Muscle of back (tissue), 13 donors: ENCODE measurements at places on chromosomes 12 and 14.
A peak's percentile ranks its signal among the peaks of the same experiment; 100 is the strongest.

DNA sequence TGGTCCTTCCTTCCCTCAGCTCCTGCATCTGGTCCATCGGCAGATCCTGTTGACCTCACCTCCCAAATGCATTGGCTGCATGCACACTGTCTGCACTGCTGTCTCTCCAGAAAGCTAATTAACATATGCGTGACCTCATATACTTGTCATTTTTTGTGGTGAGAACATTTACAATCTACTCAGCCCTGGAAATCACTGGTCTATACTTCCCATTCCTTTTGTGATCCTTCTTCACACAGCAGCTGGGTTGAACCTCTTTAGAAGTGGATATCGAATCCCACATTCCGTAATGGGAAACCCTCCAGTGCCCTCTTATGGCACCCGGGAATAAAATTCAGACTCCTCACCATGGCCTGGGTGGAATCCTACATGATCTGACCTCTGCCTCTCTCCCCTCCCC, 45.0 kb downstream of the SMOC1 start:
- no peak for DNase-seq

- DNase-seq, result peak; percentile 39
Observed at GRCh38 chr14:59688224-59689170, 111.9 kb upstream of the CCDC175 start.

GRCh38 chr14:64117671-64118402, 176.3 kb downstream of the ESR2 start:
- DNase-seq, result peak; percentile 54

DNA sequence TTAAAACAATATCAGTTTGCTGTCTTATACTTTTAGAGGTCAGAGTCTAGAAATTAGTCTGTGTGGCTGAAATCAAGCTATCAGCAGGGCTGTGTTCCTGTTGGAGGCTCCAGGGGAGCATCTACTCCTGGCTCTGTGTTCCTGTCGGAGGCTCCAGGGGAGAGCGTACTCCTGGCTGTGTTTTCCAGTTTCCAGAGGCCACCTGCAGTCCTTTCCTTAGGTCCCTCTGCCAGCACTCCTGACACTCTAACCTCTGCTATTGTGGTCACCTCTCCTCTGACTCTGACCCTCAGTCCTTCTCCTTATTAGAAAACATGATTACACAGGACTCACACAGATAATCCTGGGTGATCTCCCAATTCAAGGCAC, 1140.7 kb upstream of the TMEM132C start:
- DNase-seq, result no peak

DNA sequence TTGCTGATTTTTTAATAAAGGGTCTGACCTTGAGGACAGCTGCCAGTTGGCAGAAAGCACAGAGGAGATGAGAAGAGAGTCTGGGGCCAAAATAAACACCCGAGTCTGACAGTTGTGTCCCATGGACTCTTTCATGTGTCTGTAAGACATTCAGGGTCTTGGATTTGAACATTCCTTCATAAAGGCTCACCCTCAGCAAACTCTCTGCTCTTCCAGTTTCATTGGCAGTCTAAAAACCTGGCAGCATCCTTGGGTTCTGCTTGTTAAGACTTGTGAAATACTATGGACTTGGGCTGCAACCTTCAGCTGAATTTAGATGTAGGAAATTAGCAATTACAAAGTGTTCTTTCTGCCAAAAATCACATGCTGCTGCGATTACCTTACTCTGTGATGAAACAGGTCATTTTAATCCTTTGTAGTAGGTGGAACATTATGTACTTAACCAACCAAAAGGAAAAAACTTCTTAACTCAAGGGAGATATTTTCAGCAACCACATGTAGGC, 32.0 kb upstream of the LMNTD1 start:
- peak; percentile 70 for DNase-seq

DNA sequence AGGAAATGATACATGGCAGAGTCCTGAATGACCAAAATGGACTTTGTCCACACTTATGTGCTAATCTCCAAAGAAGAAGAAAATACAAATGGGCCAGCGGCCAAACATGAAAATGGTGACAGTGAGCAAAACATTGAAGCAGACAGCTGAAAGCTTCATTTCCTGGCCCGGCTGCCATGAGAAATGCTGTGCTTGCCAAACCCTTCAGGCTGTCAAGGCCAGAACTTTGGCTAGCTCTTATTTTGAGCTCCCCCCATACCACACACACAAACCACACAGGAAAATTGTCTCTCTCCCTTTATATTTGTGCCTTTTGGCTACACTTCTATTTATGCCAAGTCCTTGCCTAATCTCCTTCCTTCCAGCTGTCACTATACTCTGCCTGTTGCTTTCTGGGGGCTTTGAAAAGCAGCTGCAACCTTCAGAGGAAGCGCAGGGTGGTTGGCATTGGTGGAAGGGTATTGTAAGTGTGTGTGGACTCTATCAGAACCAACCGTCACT, 323.8 kb downstream of the RAD51B start:
- peak; percentile 85 for DNase-seq

GRCh38 chr14:52987514-52987913, 36.7 kb upstream of the FERMT2 start:
- no peak for DNase-seq

GRCh38 chr14:20490563-20490962, 14.8 kb upstream of the RNASE10 start:
- no peak for DNase-seq

DNA sequence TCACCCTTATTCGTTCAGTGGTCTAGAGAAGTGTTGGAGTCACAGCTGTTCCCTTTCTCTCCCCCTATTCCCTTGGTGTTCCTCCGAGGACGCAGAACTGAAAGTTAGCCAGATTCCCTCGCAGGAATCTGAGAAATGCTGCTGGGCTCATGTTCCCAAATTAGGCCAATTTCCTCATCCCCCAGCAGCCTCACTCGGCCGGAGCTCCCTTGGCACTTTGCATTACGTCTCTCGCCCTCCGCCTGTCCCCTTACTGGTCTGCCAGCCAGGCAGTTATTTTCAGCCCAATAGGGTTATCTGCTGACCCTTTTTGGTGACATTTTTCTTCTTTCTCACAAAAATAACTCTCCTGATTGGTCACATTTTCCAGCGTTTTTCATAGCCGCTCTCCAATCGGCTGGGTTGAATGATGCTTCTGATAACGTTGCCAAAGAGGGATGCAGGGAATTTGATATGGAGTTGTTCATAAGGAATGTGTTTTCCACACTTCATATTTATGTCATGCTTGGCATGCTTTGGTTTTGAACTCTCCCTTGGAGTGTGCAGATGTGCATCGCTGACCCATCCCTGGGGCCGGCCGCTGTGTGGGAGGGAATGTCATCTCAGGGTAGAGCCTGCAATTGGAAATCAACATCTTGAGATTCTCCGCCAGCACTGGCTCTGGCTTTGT, 9.9 kb downstream of the IFT43 start:
- peak; percentile 88 for DNase-seq

DNA sequence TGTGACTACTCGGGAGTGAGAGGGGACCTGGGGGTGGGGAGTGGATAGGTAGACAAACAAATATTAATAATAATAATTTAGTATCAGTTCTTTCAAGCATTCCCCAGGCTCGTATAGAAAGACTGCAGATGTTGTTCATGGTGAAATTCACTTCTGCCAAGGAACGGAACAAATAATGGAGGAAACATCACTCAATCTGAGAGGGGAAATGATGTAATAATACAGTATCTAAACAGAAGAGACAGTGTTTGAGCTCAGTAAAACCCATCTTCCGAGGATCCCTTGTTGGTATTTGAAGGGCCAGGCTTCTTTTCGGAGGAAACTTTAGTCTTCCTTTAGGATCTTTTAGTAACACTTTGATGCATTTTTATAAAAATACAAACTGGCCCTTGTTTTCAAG, 114.2 kb downstream of the KCNK10 start:
- DNase-seq, result no peak

DNA sequence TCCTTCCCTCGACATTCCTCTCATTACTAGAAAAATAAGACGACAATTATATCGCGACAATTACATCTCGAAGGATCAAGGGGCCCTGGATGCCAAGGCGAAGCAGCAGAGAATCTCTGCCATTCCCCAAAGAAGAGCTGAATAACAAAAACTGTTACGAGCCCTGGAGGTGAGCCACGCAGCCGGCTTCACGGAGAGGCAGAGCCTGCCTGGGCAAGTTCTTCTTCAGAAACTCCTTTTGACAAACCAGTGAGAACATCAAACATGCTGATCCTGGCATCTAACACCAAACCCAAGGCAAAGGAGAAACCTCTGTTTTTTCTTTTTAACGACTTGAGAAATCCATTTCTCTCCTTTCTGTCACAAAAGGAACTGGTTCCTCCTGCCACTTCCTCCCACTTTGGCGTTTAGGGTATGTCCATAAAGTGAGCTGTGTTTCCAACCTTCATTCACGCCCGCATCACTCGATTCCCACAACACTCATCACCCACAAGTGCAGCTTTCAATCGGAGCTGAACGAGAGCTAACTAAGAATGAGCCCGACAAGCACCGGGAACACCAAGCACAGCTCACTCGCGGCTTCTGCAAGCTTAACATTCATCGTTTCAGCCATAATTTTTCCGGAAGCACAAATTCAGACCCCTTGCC, 21.5 kb downstream of the CCDC88C start:
- DNase-seq, result no peak

- DNase-seq, result no peak
Observed at GRCh38 chr12:91127306-91127705, 16.0 kb upstream of the LUM start.

- DNase-seq, result no peak
Observed at GRCh38 chr12:2639020-2639298, 155.8 kb upstream of the FKBP4 start.

DNA sequence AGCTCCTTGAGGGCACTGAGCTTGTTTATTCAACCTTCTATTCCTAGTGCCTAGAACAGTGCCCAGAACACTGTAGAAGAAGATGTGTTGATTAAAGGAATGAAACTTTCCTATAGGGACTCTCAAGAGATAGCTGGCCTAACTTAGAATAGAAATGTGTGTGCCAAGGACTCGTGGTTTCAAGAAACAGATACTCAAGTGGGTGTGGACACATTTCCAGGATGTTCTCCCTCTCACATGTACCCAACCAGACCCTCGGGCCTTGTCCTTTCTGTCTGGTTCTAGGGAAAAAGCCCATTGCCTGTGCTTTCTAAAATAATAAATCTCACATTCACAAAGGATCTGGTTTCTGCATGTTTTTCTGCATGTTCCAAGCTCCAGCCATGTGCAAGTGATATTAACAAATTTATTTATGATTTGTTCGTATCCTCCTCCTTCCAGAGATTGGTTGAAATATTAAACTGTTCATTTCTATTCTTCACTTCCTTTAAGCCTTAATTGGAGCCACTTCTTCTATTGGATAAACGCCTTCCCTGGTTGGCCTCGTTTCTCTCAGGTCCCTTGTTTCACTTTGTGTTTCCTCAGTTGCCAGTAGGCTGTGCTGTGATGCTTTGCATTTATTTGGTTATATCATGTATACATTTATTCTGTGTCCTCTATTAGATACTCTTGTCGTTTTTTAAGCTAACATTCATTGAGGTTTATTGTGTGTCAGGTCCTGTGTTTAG, 89.8 kb downstream of the CRADD start:
- DNase-seq, result peak; percentile 79

DNA sequence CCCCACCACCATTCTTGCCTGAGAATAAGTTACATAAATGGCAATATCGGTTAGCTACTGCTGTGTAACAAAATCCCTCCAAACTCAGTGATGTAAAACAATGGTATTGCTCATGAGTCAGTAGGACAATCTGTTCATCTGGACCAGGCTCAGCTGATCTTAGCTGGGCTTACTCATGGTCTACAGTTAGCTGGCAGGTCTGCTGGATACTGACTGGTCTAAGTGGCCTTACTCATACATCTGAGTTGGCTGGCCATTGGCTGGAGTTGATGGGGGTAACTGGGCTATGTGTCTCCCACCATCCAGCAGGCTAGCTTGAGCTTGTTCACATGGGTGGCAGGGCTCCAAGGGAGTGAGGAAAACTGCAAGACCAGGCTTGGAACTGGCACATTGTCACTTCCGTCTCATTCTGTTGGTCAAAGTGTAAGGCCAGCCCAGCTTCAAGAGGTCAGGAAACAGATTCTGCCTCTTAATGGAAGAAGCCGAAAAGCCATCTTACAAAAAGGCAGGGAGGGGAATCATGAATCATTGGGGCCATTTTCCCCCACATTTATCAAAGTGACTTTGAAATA, 56.7 kb upstream of the CHGA start:
- DNase-seq, result no peak

DNA sequence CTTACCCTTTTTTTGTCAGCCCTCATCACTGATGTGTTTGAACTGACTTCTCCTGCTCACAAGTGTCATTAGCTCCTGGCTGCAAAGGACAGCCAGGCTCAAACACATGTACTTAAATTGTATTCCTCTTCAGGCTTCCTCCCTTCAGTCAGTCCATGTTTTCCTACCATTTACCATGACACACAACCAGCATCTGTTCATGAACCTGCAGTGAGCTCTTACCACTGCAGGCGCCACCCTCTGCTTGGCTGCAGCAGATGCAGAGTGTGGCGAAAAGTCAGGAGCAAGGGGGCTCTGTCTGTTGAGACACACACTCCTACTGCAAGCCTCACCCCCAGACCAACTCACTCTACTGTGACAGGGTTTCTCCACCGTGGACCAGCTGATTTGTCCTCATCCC, 70.2 kb downstream of the TSPAN11 start:
- DNase-seq, result no peak

- DNase-seq, result no peak
Observed at GRCh38 chr12:119157528-119157927, 21.2 kb upstream of the HSPB8 start.

DNA sequence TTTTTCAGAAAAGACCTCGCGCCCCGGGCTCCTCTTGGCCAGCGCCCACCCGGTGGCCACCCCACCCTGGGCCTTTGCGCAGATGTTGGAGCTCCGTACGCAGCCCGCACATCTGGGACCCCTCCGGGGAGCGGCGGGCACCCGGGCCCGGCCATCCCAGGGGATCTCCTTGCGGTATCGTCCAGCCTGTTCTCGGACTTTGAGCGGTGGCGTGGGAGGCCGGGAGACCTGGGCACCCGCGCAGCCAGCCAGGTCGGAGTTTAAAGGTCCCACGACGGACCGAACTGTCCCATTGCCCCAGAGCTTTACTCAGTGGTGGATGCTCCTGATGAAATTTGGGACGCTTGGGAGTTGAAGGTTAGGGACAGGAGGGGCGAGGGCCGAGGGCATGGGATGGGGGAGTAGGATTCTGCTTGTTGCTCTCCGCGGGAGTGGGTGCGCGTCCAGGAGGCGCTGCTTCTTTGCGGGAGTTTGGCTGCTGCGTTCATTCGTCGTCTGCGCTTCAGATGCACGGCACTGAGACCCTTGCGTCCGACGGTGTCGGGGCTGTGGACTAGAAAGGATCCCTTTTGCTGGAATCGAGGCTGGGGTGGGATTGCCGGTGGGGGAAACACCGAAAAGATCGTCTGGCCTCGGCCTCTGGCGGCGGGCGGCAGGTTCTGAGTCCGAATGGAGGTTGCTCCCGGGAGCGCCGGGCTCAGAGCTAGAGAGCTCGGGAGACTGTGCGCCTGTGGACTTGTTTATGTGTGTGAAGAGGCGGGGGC, 1.4 kb downstream of the NTF3 start:
- DNase-seq, result peak; percentile 64

DNA sequence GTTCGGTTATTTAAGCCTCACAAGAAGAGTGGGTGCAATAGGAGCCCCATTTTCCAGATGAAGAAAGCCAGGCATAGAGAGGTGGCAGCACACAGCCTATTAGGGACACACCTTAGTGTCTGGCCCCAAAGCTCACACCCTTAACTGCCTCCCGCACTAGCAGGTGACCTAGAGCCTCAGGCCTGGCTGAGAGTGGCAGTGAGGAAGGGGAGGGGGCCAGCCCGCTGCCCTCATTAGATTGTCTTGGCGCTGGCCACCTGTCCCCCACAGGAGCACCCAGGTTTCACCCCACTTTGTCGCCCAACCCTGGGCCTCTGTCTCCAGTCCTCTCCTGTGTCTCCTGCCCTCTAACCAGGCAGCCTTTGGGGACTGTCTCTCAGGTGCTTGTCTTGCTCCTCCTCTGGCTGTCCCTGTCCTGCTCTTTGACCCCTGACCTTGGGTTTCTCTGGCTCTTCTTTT, 18.5 kb upstream of the PGF start:
- DNase-seq, result no peak
